ENCODE measurements at places on chromosomes 3 and 15.

GRCh38 chr3:81492040-81492439 is 269.4 kb downstream of the GBE1 start:
- DNase-seq = no peak

DNA sequence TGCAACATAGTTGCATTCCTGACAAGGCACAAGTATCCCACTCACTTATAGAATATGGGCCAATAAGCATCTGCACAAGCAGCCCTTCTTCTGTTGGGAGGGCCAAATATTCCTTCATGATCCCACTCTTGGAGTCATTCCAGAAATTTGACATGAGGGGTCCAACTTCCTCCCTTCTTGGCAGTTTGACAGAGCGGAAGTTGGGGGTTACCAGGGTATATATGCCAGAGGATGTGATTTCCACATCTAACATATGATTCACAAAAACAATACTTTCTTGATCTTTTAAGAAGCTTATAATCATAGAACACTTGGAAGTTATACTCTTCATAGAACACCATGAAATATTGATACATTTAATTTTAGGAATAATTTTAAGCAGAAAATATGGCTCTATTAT is 100.9 kb upstream of the CRBN start:
- no peak for DNase-seq

GRCh38 chr3:77816366-77816765 is 776.5 kb downstream of the ROBO2 start:
- no peak for DNase-seq

- no peak for DNase-seq
Measured at GRCh38 chr3:10933021-10933420, 59.5 kb upstream of the SLC6A1 start.

GRCh38 chr3:87420171-87420570 is 143.8 kb upstream of the POU1F1 start:
- no peak for DNase-seq

DNA sequence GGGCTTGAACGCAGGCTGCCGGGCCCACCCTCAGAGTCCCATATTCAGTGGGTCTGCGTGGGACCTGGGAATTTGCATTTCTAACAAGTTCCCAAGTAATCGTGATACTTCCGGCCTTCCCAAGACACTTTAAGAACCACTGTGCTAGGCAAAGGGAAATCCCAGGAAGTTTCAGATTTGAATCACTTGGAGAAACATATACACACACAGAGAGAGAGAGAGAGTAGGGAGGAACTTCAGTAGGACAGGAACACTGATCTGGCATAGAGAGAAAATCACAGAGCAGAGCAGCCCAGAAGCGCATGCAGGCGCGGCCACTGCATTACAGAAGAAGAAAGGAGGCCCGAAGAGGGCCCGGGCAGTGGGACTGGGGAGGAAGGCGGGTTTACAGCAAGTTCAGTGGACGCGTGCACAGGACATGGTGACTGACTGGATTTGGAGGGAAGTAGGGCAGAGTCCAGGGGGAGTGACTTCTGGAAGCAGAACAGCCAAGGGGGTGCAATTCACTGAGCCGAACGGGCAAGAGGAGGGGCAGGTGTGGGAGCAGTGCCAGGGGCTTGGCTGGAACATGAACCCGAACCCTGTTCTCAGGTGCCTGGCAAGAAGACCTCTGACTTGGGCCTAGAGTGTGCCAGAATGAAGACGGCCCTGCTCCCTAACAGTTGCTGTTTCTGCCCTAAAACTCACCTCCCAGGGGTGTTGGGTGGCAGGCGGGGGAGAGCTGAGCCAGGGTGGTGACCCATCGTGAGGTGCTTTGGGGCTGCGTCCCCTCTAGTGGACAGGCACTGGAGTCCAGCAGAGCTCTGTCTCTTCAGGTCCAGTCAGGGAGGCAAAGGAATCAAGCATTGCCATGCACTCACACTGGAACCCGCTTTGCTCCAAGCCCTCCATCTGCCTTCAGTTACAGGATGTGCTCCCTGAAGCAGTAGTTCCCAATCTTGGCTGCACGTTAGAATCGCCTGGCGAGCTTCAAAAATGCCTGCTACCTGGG is 101.3 kb upstream of the HES1 start:
- no peak for DNase-seq

Measured in left cardiac atrium (tissue), 4 donors.